Lung microvascular endothelial cell (primary cell): ENCODE measurements at places on chromosomes 1 and 21.

DNA sequence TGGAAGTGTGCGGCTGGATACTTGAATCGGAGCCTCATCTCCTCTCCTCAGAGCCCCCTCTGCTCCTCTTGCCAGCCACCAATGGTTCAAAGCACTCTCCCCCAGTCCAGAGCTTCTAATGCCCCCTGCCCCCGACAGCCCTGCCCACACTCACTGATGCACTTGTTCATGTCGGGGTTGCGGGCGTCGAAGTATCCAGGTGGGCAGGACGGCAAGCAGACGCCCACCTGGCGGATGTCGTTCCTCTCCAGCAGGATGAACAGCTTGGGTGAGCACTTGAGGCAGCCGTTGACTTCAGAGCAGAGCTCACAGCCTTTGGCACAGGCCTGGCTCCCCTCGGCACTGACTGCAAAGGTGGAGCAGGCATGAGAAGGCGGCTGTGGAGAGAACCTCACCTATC, 18.4 kb downstream of the RSPO1 start:
- DNase-seq: no peak

DNA sequence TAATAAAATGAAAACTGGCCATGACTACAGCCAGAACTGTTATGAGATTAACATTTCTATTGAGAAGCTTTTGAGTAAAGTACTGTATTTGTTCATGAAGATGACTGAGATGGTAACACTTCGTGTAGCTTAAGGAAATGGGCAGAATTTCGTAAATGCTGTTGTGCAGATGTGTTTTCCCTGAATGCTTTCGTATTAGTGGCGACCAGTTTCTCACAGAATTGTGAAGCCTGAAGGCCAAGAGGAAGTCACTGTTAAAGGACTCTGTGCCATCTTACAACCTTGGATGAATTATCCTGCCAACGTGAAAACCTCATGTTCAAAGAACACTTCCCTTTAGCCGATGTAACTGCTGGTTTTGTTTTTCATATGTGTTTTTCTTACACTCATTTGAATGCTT, 164.0 kb downstream of the NEK7 start:
- no peak for DNase-seq

GRCh38 chr21:45135122-45135521, 60.7 kb downstream of the ADARB1 start:
- no peak for DNase-seq

- DNase-seq: peak; percentile 28
Observed at GRCh38 chr1:207992677-207993236, 81.8 kb upstream of the CD34 start.

GRCh38 chr21:45393833-45394638, 10.9 kb upstream of the COL18A1 start:
- DNase-seq: no peak

GRCh38 chr1:55466921-55467320, 251.8 kb upstream of the USP24 start:
- no peak for DNase-seq

GRCh38 chr1:54813485-54814125, 12.5 kb upstream of the TTC22 start:
- DNase-seq: no peak

GRCh38 chr1:183126528-183126927, 59.5 kb upstream of the LAMC2 start:
- DNase-seq: no peak

DNA sequence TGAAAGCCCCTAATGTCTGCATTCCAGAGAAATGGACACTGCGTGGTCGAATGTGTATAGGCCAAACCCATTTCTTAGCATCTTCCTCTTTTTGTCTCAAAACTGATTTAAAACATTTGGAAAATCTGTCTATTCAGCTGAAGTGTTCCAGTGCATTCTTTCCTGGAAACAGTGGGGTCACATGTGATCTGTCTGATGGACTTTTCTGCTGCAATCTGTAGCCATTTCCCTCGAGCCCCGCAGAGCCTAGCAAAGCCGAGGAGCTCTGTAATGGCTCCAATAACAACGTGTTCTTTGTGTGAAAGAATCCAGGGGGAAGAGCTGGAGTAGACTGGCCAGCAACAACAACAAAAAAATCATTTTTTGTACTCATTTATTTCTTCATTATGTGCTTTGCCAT, 329.3 kb downstream of the BARHL2 start:
- DNase-seq: no peak

DNA sequence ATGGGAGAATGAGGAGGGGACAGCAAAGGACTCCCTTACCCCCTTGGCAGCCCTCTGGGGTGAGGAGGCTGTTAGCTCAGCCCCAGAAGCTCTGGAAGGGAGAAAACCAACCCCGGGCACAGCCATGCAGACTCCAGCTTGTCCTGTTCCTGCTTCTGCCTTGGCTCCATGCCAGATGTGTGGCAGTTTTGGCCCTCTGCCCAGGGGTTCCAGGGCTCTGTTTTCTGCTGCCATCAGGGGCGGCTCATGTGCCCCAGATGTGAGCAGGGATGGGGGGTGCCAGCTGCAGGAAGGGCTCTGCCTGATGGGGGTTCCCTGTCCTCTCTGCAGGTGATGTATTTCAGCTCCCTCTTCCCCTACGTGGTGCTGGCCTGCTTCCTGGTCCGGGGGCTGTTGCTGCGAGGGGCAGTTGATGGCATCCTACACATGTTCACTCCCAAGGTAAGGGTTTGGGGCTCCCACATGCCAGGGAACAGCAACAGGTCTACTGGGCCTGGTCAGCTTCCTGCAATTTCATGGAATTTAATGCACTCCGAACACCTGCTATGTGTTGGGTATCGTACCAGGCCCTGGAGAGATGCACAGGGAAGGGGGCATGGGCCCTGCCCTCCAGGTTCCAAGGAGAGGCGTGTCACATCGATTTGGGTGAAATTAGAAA, 26.1 kb downstream of the SLC6A17 start:
- DNase-seq: peak; percentile 28

DNA sequence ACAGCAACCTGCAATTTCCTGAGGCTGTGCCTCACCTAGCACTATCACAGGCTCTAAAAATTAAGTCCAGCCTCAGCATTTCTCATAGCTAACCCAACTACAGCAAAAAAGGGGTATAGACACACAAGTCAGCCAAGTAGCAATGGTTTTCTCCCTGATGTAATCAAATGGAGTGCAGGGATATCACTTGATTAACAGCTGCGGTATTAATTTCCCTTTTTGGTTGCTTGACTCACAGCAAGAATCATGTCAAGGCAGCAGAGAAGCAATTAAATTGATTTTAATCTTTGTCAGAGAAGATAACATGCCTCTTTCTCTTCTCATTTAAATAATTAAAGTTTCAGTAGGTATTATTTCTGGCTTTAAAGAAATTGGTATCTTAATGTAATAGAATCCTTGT, 278.9 kb downstream of the RWDD3 start:
- DNase-seq: no peak

DNA sequence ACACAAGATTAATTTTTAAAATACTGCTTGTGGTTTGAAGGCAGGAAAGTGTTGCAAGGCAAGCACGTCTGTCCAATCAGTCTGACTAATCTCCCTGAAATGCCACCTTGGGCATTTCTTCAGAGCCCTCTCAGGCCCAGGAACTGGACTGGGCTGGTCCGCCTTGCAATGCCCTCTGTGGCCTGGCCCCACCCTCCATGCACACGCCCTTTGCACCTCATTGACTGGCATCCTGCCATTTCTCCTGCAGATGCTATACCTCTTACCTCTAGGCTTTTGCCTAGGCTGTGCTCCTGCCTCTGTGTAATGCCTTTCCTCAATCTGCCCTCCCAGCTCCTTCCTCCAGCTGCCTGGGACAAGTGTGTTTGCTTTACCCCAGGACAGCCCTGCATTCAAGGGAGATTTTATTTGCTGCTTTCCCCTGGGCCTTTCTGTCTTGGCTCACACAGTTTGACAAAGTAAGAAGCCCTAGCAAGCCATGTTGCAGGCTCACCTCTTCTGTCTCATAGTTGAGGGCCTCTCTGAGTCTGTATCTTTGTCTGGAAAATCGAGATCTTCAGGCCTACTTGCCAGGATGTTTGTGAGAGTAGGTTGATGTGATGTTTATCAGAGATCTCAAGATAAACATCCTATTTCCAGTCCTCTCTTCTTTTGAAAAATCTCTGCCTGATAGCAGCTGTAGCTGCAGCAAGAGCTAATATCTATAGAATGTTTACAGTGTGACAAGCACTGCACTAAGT, 149.2 kb upstream of the JUN start:
- DNase-seq: no peak

- DNase-seq: no peak
Observed at GRCh38 chr1:113780374-113781146, 21.3 kb upstream of the PHTF1 start.

DNA sequence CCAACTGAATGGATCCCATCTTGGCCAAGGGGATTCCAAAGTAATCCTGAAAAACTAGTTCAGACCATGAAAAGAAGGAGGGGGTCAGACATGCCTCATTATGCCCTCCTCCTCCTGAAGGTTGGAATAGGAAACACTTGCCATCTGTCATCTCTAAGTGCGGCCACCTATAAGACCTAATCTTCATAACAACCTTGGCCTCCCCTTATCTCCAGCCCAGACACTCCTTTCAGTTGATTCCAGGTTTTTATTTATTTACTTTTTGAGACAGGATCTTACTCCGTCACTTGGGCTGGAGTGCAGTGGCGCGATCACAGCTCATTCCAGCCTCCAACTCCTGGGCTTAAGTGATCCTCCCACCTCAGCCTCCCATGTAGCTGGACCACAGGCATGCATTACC, 19.7 kb downstream of the SNAP47 start:
- DNase-seq: no peak

DNA sequence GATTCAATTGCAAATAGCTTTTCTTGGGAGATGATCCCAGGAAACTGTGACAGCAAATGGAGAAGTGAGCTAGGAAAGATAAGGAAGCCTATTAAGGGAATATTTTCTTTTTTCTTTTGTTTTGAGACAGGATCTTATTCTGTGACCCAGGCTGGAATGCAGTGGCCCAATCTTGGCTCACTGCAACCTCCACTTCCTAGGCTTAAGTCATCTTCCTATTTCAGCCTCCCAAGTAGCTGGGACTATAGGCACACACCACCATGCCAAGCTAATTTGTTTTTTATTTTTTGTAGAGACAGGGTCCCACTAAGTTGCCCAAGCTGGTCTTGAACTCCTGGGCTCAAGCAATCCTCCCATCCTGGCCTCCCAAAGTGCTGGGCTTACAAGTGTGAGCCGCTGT, 433.7 kb downstream of the RPS6KC1 start:
- no peak for DNase-seq

DNA sequence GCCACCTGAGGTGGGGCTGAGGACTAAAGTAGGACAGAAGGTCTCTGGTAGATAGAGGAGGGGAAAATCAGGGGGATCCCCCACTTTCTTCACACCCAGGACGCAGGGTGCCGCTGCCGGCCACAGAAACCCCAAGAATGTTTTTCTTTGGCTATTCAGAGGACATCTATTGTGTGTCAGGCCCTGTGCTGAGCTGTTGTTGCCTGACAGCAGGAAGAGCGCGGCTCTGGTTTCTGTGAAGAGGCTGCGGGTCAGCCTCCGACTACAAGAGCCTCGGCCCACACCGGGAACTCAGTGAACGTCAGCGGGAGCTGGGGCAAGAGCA, 407 bp upstream of the PIGV start:
- no peak for DNase-seq

DNA sequence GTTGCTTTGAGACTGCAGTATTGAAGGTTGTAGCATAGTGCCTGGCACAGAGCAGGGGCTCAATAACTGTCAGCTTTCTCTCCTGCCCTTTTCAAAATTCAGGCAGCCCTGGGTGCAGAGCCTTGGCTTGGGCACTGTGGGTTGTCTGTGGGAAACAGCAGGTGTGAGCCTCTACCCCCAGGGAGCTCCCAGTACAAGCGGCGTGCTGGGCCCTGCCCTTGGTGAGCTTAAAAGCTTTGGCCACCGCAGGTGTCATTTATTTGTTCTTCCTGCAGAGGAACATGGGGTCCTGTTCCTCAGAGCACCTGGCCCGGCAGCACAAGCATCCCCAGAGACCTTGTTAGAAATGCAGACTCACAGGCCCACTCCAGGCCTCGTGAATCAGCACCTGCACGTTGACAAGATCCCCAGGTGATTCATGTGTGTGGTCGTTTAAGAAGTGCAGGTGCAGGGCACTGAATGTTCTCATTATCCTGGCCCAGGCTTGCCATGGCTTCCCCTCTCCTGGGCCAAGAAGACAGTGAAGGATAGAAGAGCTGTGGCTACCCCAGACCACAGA, 29.9 kb upstream of the IGSF21 start:
- DNase-seq: no peak

DNA sequence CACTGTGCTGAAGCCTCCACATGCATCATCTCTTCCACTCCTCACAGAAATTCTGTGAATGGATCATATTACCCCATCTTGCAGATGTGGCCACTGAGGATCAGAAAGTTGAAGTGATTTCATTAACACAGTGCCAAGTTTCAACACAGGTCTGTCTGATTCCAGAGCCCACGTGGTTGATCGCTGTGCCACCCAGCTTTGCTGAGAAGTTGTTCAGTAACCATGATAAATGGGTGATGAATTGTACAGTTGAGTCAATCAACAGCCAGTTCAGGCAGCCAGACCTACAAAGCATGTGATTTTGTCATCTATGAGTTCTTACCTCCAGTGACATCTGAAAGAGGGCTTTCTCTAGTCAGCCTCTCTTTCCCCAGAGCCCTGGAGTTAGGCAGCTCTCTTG, 61.8 kb upstream of the GRHL3 start:
- no peak for DNase-seq
